ENCODE measurements at places on chromosomes 2 and 18. TPM values are rescaled to one million over a fixed set of nuclear protein-coding genes. Genes with fewer than 3 reads are reported as not detected.

DNA sequence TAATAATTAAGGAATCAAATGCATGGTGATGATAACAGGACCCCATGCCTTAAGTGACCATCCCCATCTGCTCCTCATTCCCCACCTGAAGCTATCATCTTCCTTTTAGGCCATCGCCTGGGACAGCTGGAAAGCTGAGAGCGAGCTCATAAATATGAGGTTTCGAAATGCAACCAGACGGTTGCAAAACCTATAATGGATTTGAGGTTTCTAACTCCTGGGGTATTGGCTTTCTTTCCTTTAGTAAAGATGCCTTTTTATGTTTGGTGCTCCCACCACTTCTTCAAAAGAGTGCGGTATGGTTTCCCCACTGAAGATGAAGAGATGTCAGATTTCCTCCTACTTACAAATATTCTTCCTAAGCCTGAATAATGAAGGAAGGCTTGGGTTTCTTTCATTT is 1589.5 kb upstream of the PIK3C3 start:
- no peak for DNase-seq

DNA sequence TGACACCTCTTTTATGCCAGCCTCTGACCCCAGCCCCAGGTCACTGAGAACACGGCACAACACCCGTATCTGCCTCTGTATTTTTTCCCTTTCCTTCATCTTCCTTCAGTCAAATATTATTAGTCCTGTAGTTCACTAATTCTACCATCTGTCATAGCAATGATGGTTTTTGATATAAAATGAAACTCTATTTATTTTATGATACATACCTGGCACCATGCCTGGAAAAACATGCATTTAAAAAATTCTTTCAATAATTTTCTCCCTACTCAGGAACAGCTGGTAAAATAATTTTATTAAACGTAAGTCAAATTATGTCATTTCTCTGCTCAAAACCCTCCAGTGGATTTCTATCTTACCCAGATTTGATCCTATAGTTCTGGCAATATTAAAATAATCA is 224.7 kb downstream of the CDH7 start:
- no peak for DNase-seq

GRCh38 chr2:140257692-140258300 is 1477.6 kb upstream of the NXPH2 start:
- DNase-seq = no peak

CYTIP gene
- 0.16 TPM for total RNA-seq

DPP10 gene
- total RNA-seq = 1.3 TPM

ACADL gene
- total RNA-seq = 2.3 TPM
